ENCODE measurements at places on chromosomes 5 and 9.

DNA sequence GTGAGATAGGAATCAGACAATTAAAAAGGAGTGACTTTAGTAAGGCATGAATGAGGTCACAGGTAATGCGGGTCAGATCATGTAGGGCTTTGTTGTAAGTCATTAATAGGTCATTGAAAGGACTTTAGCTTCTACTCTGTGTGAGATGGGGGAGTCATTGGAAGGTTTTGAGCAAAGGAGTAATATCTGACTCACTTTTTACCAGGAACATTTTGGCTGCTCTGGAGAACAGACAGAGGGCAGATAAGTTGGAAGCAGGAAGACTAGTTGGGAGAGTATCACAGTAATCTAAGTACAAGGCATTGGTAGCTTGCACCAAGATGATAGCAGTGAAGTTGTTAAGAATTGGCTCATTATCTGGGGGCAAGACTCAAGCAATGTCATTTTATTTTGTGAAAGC lies 37.4 kb downstream of the KIF2A start:
- DNase-seq = no peak

- no peak for DNase-seq
Measured at GRCh38 chr9:128825923-128826700, 3.5 kb downstream of the SPOUT1 start.

GRCh38 chr9:30504502-30504905 lies 1879.9 kb upstream of the ACO1 start:
- no peak for DNase-seq

DNA sequence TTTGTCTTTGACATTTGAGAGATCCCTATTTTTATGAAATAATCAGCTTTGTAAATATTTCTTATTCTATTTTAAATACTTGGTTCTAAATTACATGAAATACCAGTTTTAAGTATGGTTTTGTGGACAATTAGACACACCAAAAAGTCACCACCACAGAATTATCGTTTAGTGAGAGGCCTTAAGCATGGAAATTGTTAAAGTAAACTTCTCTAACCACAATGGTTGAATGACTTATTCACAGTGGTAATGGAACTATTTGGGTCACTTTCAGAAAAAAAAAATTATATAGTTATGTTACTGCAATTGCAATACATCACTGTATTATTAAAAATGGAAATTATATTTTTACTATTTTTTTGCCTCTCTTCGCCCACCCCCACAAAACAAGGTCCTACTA lies 1252.5 kb downstream of the EFNA5 start:
- no peak for DNase-seq

Measured in stimulated activated CD8-positive, alpha-beta memory T cell treated with anti-CD3 and anti-CD28 coated beads, Interleukin-15, amount 100 ng/mL, for 4 hours (primary cell).